ENCODE measurements at places on chromosomes 3 and 15. TPM values are rescaled to one million over a fixed set of nuclear protein-coding genes. Genes with fewer than 3 reads are reported as not detected.

GRCh38 chr3:152317956-152318355 lies 49.2 kb downstream of the MBNL1 start:
- no peak for DNase-seq
- no peaks in the 10 kb centered on the region for H3K36me3 ChIP-seq
- H3K4me3 ChIP-seq: no peak overlapping the region

Gene NMD3
- total RNA-seq: 42.2 TPM

DNA sequence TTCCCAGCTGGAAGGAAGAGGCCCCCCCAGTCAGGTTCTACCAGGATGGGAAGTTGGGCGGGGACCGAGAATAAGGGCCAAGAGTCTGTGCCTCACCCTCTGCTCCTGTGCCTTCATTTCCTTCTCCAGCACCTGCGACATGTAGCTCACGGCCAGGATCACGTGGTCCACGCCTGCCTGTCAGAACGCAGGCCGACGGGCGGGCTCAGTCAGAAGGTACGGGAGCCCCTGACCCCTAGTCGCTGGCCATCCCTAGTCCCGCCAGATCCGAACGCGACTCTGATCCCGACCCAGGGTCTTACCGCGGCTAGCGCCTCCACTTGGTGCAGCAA lies 489 bp downstream of the GMPPB start:
- no peaks in the 10 kb centered on the region for H3K36me3 ChIP-seq
- DNase-seq: peak; percentile 23
- no peaks in the 10 kb centered on the region for H3K4me1 ChIP-seq

GRCh38 chr15:29320420-29320819 lies 50.8 kb upstream of the NSMCE3 start:
- no peak overlapping the region for H3K27ac ChIP-seq
- H3K27me3 ChIP-seq: no peaks in the 10 kb centered on the region
- no peaks in the 10 kb centered on the region for H3K4me1 ChIP-seq
- DNase-seq: no peak

Gene PRR20G
- total RNA-seq: not detected

Gene DCUN1D1
- total RNA-seq: 13.8 TPM

Gene GCNT3
- total RNA-seq: not detected

Gene NEIL1
- total RNA-seq: 47.2 TPM

GRCh38 chr3:62175161-62175560 lies 198.2 kb downstream of the FEZF2 start:
- H3K4me1 ChIP-seq: no peaks in the 10 kb centered on the region
- no peaks in the 10 kb centered on the region for H3K36me3 ChIP-seq
- no peak for DNase-seq

Gene PLCH1
- total RNA-seq: 1.4 TPM

Gene CTXND1
- 3.3 TPM for total RNA-seq

DNA sequence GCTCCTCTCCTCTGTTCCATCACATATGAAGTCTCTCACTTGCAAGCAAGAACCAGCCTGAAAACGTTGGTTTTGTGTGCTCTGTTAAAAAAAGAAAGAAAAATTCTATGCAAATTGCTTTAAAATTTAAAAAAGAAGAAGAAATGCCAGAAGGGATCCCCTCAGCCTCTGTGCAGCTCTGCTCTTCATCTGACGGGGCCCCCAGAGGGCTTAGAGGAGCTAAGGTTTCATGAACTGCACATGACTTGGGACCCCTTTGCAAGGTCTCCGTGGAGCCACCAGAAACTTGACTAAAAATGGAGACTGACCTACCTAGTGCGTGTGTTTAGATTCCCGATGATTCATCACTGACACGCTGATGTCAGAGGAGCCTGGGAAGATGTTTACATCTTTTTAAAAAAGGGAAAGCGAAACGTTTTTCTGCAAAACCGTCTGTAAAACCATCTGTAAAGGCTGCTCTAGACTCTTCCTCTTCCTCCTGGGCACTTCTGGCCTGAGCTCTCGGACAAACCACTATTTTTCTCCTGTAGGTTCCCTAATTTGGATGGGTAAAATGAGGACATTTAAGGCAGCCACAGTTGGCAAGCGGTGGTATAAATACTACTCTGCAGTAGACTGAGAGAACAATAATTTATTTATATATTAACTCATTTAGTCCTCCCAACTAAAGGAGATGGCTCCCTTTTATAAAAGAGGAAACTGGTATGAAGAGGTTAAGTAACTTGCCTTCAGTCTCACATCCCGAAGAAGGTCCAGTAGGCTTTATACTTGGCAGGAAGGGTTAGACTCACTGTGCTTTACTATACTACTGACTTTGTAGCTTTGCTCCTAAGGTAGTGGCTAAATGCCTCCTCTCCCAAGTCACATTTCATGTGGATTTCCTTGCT lies 67.2 kb upstream of the POLG start:
- peaks cover 100% of the 10 kb centered on the region for H3K27me3 ChIP-seq
- H3K4me3 ChIP-seq: no peak overlapping the region
- no peaks in the 10 kb centered on the region for H3K36me3 ChIP-seq
- peaks cover 28% of the 10 kb centered on the region for H3K4me1 ChIP-seq
